Activated CD4-positive, alpha-beta T cell treated with anti-CD3 and anti-CD28 coated beads, Interleukin-2, amount 50 U/mL, for 4 hours (primary cell): ENCODE measurements at places on chromosomes 11 and 22.

DNA sequence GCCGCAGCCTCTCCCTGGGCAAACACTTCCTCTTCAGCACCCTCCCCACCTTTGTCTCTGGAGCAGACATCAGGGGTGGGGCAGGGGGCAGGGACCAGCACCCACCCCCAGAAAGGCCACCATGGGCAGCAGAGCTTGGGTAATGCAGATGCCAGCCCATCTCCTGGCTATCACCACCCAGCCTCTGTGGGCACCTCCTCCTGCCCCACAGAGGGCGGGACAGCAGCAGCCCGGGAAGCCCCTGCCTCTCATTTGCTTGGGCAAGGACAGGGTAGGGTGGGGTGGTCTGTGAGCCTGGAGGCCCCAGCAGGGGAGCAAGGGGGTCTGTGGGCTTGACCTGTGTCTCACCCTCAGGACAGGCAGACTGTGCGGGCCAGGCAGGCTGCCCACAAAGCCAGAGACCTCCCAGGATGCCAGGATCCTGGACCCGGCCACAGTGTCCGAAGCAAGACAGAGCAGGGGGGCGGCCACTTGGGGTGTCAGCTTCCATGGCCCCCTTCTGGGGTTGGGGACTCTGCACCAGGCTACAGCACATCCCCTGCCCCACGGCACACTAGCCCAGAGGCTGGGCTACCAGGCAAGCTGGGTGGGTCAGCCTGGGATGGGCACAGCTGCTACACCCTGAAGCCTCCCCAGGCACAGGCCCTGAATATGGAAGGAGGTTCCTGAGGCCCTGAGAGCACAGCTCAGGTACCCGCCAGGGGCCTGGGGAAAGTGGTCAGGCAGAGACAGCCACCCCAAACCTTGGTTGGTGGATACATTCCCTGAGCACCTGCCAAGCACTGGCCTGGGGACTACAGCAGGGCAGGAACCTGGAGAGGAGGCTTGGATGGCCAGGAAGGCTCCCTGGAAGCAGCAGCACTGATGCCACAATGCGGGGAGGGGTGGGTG, 4.5 kb downstream of the RNH1 start:
- no peak for DNase-seq

DNA sequence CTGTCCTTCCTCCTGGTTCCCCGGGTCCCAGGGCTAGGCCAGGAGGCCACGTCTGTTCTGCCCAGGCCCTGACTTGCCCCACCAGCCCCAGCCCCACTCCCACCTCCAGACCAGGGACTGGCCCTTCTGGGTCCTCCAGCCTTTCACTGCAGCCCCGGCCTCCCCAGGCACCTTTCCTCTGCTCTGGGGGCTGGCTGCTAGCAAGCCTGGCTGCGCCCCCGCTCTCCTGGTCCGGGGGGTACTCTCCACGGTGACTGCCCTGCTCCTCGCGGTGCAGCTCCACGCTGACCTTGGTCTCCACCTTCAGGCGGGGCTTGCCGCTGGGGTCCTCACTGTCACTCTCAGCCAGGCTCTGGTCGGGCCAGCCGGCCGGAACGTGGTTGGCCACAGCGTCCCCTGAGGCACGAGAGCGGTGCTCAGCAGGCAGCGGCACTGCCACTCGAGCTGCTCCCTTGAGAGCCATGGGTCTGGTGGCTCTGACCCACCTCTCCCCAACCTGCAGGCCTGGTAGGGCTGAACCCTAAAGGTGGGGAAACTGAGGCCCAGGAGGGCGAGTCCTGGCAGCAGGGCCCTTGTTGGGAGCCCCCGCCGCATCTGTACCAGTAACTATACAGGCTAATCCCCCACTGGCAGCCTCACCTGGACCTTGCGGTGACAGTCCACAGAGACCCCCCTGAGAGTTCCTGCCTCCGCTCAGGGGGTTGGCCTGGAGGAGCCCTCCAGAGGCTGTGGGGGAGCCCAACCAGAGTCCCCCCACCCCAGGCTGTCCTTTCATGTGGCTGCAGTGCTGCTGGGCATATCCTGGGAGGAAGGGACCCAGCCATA, 29.0 kb downstream of the TRMU start:
- no peak for DNase-seq

DNA sequence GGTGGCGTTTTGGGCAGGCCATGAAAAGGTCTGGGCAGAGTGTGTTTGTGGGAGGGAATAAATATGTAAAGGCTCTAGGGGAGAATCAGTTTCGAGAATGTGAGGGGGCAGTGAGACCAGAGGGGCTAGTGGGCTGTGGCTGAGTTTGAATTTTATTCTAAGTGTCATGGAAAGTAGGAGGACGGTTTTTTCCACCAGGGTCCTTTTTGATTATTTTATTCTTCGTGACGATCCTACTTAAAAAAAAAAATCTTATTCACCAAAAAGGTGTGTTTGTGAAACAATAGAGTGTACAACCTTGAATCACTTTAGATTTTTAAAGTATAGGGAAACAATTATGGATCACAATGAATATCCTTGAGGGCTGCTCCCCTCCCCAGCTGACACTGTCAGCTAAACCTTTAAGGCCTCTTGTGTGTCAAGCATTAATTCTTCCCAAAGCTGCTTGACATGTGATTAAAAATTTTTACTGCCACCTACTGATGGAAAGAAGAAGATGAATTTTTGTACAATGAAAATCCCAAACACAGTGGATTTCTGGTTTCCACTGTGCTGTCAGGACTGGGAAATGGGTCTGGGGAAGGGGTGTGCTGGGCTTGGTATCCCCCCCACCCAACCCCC, 107.5 kb upstream of the OR4B1 start:
- DNase-seq: no peak

- peak; percentile 30 for DNase-seq
Observed at GRCh38 chr22:38751422-38752346, 4.1 kb downstream of the SUN2 start.

- no peak for DNase-seq
Observed at GRCh38 chr11:78698612-78699011, 123.9 kb upstream of the NARS2 start.

- DNase-seq: no peak
Observed at GRCh38 chr11:13065200-13065787, 56.2 kb downstream of the RASSF10 start.

DNA sequence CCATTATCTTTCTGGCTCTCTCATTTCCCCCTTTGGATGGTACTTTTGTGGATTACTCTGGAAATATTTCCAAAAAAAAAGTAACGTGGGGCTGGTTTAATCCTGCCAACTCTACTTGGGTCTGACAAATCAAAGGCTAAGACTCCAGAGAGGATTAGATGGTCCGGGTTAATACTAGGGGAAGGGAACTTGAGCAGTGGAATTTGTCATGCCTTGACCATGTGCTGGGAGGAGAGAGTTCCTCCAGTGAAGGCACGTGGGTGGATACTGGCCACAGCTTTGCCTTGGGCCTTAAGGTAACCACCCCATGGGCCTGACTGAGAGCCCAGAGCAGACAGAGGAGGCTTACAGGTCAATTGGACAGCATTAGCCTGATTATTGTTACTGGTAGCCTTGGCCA, 120.3 kb downstream of the NAV2 start:
- no peak for DNase-seq

GRCh38 chr11:3684819-3685172, 13.6 kb upstream of the CHRNA10 start:
- no peak for DNase-seq

- no peak for DNase-seq
Observed at GRCh38 chr11:125946712-125947418, 1.0 kb downstream of the VSIG10L2 start.

GRCh38 chr11:22795914-22796313, 33.7 kb downstream of the SVIP start:
- DNase-seq: no peak

- no peak for DNase-seq
Observed at GRCh38 chr11:8034106-8034585, 46.9 kb upstream of the TUB start.

- no peak for DNase-seq
Observed at GRCh38 chr11:12871788-12872321, 137.3 kb upstream of the RASSF10 start.

- DNase-seq: no peak
Observed at GRCh38 chr11:94834911-94835593, 66.9 kb downstream of the AMOTL1 start.

DNA sequence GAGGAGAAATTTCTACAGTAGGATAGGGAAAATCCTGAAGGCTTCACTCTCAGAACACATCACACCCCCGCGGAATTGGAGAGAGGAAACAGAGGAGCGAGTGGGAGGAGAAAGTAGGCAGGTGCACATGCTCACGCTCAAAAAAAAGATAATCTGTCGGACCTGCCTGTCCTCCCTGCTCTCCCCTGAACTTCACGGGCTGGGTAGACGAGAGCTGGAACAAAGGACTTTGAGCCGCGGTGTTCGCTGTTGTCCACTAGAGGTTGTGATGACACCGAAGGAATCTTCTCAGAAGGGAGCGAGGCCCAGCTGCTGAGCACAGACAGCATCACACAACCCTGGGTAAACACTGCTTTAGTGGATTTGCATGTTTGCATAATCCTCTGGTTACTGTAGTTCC, 5.0 kb downstream of the SEZ6L start:
- DNase-seq: no peak

GRCh38 chr11:121909596-121909995, 206.4 kb downstream of the BLID start:
- DNase-seq: no peak

GRCh38 chr11:60852117-60852981, 3.4 kb downstream of the PTGDR2 start:
- no peak for DNase-seq

DNA sequence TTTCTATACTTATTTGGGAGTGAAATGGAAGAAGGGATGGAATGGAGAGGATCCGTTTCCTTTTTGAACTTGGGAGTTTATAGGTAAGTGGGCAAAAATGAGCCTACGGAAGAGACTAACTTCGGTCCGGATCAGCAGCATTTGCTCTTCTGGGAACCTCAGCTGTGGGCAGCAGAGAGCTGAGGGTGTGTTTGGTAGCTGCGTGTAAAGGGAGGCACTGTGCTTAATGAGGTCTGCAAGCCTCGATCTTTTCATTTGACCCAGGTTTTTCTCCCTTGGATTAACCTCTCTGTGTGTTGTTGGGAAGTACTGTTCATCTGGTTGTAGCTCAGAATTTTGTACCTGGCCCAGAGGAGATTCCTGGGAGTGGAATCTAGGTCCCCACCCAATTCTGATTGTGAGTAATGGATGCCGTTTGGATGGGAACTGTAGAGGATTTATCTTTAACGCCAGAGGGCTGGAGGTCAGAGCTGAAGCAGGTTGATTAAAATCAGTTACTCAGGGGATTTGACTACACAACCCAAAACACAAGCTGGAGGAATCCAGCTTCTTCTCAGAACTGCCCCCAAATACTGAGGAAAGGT, 201.6 kb upstream of the SORL1-AS1 start:
- no peak for DNase-seq

DNA sequence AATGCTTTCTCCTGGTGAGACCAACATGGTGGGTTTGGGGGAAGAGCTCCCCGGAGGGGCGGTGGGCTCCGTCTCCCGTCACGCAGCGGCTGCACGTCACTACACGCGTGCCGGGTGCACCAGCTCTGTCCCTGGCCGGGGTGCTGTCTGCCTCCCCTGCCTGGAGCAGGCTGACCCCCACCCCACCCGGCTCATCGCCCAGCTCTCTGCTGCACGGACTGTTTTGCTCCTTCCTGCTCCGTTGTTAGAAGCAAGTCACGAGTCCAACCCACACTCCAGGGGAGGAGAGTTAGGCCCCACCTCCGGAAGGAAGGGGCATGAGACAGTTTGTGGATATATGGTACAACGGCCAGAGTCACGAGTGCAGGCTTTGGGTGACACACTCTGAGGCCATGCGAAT, 364.9 kb downstream of the BRD1 start:
- DNase-seq: no peak

- DNase-seq: no peak
Observed at GRCh38 chr11:111512296-111513239, at the start of gene BTG4. TSS of gene BTG4 (minus strand) at chr11:111512386. CDS start at chr11:111498776, 13,610 bp downstream.

DNA sequence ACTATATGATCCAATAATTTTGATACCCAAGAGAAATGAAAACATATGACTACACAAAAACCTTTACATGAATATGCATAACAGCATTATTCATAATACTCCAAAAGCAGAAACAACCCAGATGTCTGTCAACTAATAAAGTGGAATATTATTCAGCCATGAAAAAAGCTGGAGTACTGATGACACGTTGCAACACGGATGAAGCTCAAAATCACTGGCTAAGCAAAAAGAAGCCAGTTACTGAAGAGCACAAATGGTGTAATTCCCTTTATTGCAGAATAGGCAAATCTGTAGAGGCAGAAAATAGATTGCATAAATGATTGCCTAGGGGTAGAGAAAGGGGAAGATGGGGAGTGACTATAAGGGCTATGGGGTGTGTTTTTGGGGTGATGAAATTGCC, 117.6 kb upstream of the FGF3 start:
- DNase-seq: no peak

- no peak for DNase-seq
Observed at GRCh38 chr11:2577991-2578928, 121.5 kb downstream of the KCNQ1OT1 start.

DNA sequence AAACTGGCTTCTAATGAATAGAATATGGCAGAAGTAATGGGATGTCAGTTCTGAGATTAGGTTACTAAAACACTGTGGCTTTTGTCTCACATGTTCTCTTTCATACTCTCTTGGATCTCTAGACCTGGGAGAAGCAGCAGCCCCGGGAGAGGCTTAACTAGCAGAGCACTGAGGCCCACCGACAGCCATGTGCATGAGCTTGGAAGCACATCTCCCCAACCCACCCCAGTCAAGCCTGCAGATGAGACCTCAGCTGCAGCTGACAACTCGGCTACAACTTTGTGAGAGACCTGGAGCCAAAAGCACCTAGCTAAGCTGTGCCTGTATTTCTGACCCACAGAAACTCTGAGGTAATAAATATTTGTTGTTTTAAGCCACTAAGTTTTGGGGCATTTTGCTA, 100.8 kb downstream of the TRIM29 start:
- no peak for DNase-seq

DNA sequence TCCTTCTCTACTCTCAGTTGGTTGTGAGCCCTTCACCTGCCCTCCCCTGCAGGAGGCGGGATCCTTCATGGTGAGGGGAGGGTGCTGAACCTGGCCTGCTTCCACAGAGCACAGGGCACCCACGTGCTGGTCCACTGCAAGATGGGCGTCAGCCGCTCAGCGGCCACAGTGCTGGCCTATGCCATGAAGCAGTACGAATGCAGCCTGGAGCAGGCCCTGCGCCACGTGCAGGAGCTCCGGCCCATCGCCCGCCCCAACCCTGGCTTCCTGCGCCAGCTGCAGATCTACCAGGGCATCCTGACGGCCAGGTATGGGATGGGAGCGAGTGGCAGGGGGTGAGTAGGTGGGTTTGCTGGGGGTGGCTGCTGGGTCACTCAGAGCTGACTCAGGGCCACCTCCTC, 6.3 kb downstream of the SSH3 start:
- DNase-seq: no peak

DNA sequence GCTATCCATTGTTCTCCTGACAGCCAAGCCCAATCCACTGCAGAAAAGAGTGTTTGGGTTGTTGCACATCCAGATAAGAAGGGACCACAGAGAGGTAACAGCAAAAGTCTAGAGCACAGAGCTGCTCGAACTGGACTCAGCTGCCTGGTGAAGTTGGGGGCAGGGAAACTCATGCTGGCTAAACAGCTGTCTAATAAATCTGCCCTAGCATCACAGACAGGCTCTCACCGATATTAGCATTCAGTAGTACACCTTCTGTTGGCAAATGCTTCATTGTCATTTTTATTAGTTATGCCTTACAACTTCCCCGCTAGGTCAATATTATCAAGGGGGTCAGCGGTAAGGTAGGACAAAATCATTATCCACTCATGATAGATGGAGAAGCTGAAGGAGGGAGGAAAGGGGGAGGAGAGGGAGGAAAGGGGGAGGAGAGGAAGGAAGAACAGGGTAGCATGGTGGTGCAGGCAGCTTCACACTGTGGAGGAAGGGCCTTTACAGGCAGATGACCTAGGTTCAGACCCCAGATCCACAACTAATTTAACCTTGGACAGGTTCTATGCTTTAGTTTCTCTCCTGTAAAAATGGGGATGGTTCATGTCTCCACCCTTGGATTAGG, 102.7 kb downstream of the LARGE1 start:
- no peak for DNase-seq
